ENCODE measurements at places on chromosomes 6 and 20.

- DNase-seq, result no peak
Observed at GRCh38 chr6:28922004-28922820, 1.6 kb downstream of the TRIM27 start.

GRCh38 chr20:50295762-50296449 is 105.3 kb downstream of the CEBPB start:
- DNase-seq, result no peak

DNA sequence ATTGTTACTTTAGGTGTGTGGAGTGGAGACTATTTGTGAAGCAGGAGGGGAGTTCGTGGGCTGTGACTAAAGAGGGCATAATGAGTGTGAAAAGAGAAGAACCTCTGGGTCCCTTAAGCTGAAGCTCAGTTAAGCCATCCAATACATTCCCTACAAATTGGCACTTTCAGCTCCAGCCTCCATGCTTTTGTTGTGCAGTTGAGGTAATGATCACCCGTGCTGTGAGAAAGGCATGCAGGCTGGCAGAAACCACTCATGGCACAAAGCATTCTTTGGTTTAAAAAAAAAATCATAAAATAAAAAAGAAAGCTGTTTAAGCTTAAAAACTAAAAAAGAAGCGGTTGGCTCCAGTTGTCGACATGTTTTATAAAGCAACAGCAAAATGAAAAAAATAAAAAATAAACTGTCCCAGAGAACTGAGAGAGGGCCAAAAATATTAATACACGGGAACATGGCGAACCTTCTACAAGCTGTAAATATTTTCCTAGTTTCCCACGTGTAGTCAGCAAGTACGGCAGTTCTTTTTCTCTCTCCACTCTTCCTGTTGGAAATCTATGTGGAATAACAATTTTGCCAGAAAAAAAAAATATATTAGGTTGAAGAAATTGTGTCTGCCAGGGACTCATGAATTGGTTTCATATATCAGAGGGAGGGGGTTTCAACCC is 82.2 kb downstream of the ANKRD60 start:
- DNase-seq, result no peak

DNA sequence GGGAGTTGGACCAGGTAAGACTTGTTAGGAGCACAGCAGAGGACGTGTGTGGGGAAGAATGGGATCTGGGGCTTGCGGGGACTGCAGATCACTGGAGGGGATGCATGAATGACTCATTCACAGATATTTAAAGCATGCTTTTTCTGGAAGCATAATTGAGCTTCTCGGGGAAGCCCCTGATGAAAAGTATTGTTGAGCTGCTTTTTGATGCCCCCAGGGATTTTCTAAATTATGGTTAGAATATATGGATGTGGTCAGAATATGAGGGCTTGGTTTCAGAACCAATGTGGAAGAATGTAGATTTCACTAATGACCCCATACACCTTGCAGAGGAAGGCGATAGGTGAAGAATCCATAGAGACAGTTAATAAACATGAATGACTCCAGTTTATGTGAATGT is 36.1 kb downstream of the GMPR start:
- no peak for DNase-seq

GRCh38 chr6:41571021-41571780 is 25.0 kb downstream of the FOXP4 start:
- DNase-seq, result no peak

- no peak for DNase-seq
Observed at GRCh38 chr6:118971682-118972081, 36.7 kb upstream of the MCM9 start.

DNA sequence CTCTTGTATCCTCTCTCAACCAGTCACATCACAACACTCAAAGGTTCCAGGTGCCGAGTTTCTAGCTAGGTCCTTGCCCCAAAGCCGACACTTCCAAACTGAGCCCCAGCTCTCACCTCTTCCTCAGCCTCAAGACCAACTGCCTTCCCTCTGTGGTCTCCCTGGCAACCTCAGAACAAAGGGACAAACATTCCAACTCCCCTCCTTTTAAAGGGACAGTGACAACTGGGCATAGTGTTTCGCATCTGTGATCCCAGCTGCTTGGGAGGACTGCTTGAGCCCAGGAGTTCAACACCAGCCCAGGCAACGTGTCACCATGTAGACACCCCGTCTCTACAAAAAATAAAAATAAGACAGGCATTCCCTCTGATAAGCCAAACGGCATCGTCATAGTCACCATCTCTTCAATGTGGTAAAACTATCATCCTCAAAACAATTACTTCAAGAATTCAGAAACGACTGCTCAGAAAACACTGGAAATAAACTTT is 11.3 kb downstream of the DIDO1 start:
- peak; percentile 79 for DNase-seq

DNA sequence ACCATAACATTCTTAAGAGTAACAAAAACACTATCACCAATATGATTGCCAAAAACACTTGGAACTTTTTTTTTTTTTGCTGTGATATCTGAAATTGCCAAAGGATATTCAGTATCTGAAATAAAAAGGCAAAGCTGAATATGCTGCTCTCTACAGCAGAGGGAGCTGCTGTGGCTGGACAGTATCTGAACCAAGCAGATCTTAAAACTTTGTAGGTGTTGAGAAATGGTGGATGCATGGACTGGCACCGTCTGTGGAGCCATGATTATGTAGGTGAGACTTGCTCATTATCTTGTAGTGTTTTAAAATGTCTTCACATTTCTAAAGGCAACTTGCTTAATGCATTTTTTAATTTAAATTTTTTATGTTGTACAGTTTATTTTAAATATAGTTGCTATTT is 9.2 kb downstream of the PDCD2 start:
- DNase-seq, result no peak

DNA sequence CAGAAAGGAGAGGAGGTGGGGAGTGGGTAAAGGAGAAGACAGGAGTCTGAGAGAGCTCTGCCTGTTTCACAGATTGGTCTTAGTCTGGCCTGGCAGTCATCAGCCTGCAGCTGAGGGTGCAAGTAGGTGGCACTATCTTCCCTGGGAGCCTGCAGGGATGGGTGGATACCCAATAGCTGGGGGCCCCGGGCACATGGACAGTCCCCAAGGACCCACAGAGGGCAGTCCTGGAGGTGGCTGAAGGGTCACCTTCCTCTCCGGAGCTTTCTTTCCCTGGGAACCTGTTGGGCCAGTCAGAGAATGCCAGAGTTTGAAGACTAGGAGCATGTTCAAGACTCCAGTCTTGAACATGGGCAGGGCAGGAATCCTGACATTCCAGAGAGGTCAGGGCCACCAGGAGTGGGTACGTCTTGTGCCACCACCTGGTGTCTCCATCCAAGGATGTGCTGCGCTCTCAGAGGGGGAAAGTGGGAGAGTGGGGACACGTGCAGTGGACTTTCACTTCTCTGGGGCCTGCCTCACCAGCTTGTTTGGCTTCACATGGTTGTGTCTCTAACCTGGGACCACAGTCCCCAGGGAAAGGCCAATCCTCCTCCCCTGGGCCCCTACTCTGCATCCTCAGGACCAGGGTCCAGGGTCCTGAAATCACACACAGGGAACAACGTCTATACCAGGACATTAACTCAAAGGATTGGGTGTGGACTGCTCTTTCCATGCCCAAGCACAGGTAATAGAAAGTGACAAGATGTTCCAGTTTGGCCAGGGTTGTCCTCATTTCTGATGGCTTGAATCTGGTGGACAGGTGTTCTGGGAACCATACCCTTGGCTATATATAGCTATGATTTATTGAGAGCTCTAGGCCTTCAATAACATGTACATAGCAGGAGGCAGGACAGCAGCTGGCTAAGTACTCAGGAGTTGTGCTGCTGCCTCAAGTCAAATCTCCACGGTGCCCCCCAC is 18.0 kb downstream of the AARS2 start:
- no peak for DNase-seq

DNA sequence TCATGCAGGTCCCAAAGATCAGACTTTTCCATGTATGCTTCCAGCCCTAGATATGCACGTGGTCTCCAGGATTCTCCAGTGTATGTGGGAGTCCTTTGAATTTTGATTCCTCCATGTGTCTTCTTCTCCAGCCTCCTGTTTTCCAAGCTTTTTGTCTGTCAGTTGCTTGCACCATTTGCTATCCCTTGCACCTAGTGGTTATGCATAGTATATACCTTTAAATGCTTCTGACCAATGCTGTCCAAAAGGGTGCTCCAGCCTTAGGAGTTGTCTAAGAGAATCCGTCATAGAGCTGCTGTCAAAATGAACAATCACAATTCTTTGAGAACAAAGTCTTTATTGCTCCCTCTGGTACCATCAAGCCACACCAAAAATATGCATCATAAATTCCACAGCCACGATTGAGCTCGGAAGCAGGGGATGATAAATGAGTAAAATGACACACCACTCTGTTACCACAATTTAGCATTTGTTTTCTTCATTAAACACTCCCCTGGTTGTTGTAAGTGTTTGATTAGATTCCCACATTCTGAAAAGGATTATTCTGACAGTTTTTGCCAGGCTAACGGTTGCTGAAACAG is 706.2 kb upstream of the GJE1 start:
- no peak for DNase-seq

DNA sequence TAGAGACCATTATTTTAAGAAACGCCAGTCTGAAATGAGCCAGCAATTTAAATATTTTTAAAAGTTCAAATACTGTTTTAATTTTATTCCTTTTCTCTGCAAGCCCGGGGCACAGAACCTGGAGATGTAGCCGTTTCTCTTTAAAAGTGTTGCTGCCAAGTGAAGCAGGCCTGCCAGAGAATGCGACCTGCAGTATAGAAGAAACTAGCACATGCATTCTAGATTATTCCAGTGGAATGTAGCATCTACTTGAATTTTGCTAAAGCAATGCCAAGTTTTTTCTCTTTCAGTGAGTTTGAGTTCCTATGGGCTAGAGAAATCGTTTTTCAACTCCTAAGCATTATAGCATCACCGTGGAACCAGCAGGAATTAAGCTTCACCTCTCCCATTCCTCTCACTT is 101.3 kb downstream of the QRSL1 start:
- DNase-seq, result no peak

DNA sequence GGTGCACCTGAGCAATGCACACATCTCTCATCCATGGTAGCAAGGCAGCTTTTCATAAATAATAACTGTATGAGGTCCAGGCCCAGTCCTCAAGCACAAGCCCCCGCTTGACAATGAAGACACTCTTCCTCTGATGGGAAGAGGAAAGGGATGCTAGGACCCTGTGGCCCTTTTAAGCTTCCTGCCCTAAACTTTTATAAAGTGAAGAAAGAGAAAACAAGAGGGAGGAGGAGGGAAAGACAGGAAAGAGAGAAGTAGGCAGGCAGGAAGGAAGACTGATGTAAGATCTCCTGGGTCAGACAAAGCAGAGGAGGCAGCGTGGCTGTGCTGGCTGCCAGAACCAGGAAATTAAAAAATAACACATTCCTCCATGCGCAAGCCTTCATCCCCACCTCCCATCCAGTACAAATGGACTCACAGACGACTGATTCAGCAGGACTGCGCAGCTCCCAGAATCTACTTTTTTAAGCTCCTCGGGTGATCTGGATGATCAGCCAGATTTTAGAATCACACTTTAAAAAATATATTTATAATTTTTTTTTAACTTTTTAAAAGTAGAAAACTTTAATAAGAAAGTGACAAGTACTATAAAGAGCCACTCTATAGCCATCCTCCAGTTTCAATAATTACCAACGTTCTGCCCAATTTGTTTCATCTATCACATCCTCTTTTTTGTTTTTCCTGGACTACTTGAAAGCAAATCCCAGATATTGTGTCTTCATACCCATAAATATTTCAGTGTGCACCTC is 16.5 kb downstream of the TNFAIP3 start:
- no peak for DNase-seq

- no peak for DNase-seq
Observed at GRCh38 chr6:167933847-167934246, 63.6 kb upstream of the KIF25 start.

GRCh38 chr20:17709361-17710293 is 9.9 kb downstream of the BANF2 start:
- no peak for DNase-seq

DNA sequence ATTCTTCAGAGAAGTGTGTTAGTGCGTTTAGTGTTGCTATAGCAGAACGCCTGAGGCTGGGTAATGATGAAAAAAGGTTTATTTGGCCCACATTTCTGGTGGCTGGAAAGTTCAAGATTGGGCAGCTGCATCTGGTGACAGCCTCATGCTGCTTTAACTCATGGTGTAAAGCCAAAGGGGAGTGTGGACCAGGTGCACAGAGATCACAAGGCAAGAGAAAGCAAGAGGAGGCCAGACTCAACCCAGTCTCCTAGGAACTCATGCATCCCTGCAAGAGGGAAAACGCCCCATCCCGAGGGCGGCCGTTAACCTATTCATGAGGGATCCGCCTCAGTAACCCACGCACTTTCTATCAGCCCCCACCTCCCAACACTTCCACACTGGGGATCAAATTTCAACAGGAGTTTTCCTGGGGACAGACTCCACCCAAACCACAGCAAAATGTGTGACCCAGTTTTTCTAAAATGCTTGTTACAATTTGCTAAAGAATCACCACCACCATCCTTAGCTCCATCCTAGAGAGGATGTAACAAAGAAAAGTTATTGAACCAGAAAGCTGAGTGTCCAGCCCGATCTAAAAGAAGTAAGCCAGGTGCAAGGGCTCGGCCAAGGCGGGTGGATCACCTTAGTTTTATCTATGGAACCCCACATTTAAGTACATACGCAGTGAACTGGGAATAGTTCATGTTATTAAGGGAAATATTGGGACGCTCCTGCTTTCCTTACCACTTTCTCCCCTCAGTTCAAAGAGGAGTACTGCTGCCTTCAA is 164.8 kb downstream of the QKI start:
- peak; percentile 31 for DNase-seq

GRCh38 chr20:7291323-7291943 is 523.9 kb downstream of the BMP2 start:
- no peak for DNase-seq

- no peak for DNase-seq
Observed at GRCh38 chr20:38842026-38842425, 36.5 kb downstream of the PPP1R16B start.

DNA sequence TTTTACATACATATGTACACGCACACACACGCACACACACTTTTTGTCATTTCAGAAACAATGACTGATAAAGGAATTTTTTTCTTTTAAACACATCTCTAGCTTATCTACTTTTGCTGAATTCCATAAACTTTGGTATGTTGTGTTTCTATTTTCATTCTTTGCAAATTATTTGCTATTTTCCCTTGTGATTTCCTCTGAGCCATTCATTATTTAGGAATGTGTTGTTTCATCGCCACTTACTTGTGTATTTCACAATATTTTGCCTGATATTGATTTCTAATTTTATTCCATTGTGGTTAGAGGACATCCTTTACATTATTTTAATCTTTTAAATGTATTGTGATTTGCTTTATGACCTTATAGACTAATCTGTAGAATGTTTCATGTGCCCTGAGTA is 23.6 kb upstream of the OR2J2 start:
- no peak for DNase-seq
